ENCODE measurements at places on chromosomes 4 and X.
A peak's percentile ranks its signal among the peaks of the same experiment; 100 is the strongest.

GRCh38 chr4:40953283-40954087, 203.7 kb downstream of the NSUN7 start:
- DNase-seq = no peak

GRCh38 chrX:102840871-102841705, 96.0 kb upstream of the RAB40AL start:
- DNase-seq = no peak

GRCh38 chrX:70496491-70496890, 51.9 kb downstream of the DLG3 start:
- no peak for DNase-seq

DNA sequence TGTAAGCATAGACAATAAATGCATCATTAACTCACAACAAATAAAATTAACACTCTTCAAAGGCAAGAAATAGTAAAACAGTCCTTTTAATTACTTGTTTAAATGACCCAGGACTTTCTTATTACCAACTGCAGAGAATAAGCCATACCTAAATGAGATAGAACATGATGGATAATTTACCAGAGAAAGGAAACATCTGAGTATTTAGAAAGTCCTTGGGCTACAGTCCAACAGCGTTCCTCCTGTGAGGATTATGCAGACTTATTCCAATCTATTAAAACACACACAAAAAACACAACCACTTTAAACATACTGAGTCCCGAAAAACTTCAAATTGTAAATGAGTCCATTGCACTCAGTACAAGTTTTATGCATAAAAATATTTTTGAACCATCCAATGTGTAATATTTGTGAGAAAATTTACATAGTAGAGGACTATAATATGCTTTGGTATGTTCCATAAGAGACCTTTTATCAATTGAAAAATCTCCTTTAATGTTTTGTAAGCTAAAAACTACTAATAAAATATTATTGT, 129.2 kb downstream of the NR3C2 start:
- DNase-seq = peak; percentile 48

DNA sequence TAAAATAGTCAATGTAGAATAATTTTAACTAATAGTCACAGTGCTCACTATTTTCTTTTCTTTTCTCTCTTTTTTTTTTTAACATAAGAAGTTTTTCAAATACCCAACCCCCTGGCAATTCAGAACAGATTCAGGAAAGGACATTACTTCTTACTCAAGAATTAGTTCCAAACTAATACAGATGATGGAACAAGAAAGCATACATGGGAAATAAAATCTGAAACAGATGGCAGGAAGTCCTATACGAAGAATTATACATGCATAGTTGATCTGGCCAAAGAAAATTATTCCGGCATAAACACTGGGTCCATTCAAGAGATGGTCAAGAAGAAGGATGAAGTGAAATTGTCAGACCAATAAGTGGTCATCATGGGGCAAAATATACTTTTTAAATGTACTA, 614.4 kb upstream of the INTU start:
- no peak for DNase-seq

DNA sequence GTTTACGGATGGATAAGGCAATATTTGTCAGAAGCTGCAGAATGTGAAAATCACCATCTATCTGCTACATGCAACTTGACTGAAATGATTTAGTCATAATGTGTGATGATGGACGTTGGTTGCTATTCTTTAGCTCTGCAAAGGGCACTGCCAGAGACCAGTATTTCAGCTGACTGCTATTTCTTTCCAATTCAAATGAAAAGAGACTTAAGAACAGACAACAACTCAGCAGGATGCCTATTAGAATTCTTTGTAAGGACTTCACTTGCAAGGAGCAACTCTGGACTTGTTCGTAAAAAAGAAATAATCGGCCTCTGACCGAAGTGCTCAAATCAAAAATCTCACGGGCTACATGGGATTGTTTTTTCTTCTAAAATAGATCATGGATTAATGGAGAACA, 262.7 kb downstream of the DHX15 start:
- no peak for DNase-seq

- DNase-seq = no peak
These were observed 58.5 kb downstream of the RTL9 start for GRCh38 chrX:110417128-110417527.

DNA sequence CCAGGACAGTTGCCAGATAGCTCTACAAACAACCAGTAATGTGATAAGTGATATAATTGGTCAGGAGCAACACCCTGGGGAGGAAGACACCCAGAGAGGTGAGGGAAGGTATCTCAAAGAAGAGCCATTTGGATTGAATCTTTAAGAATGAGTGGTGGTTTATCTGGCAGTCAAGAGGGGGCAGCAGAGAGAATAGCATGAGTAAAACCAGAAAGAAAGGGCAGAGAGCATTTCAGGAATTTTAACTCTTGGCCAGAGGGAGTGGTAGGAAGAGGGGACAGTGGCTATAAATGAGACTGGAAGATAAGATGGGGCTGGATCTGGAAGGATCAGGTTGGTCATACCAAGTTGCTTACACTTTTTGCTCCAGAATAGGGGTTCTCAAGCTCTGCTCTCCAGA, 5.9 kb upstream of the SEPTIN6 start:
- DNase-seq = no peak

DNA sequence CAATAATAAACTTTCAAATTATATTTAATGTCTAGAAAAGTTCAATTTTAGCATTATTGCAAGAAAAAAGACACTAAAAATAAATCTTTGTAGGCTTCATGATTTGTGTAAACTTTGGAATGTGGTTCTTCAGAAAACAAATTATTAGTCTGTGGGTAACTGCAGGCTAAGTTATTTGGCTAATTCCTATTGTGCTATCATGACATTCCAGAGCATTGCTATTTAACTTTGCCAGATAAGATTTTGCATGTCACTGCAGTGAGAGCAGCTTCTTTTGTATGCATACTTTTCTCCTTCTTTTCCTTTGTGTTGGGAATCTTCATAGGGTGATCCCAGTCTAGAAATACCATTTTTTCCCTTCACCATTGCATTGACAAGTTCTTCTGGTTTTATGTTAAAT, 130.0 kb downstream of the AWAT2 start:
- no peak for DNase-seq

- no peak for DNase-seq
These were observed 98.8 kb upstream of the STX18 start for GRCh38 chr4:4640692-4641091.

- DNase-seq = no peak
These were observed 603.8 kb upstream of the PCDH7 start for GRCh38 chr4:30116401-30116800.

GRCh38 chrX:118736394-118737010, 9.1 kb downstream of the IL13RA1 start:
- DNase-seq = no peak

- no peak for DNase-seq
These were observed 84.2 kb downstream of the CNOT6L start for GRCh38 chr4:77734928-77735327.

GRCh38 chrX:50871922-50872453, 38.5 kb upstream of the BMP15 start:
- DNase-seq = no peak

GRCh38 chr4:141121768-141122454, 11.4 kb downstream of the RNF150 start:
- no peak for DNase-seq

DNA sequence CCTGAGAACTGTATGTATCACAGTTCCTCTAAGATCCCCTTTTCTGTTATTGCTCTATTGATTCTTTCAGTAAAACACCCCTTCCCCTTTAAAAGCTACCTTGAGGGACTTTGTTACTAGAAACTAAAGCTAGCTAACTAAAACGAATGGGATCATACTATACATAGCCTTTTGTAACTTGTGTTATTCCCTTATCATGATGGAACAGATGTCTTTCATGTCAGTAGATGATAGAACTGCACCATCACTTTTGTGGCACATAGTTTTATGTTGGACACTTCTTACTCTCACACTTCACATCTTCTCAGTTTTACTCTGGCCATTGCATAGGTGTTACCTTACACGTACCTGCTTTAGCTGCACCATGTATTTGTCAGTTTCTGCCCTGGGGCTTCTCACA, 46.6 kb upstream of the PGRMC2 start:
- no peak for DNase-seq

DNA sequence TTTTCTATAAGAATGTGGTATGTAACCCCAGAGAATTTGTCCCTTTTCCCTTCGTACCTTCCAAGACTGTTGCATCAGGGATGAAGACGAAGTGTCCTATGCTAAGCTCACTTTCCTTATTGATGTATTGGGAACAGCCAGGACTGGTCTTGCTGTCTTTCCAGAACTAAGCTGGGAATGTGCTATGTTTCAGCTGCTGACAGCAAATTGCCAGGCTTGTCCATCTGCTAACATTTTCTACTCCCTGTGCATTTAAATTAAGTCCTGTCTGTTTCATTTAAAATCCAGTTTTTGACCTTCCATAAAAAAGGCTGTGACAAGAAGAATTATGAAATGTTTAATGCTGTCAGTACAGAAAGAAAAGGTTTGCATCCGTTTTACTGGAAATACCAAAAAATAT, 87.9 kb downstream of the ATP10D start:
- no peak for DNase-seq

DNA sequence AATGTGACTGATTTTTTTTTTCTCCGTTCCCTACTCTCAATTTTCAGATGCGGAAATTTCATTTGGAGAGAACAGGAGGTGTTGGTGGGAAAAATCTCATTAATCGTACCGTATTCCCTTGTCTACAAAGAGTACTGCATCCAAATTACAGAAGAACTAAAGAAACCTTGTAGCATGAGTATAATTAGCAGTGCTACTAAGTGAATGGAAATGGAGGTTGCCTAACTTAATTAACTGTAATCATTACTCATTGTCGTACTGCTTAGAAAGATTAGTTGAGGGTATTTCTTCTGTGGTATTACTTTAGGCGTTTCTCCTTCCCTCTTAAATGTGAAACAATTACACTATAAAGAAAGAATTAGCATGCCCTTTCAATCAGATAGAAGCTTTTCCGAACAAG, 81.7 kb downstream of the DMD start:
- DNase-seq = no peak

DNA sequence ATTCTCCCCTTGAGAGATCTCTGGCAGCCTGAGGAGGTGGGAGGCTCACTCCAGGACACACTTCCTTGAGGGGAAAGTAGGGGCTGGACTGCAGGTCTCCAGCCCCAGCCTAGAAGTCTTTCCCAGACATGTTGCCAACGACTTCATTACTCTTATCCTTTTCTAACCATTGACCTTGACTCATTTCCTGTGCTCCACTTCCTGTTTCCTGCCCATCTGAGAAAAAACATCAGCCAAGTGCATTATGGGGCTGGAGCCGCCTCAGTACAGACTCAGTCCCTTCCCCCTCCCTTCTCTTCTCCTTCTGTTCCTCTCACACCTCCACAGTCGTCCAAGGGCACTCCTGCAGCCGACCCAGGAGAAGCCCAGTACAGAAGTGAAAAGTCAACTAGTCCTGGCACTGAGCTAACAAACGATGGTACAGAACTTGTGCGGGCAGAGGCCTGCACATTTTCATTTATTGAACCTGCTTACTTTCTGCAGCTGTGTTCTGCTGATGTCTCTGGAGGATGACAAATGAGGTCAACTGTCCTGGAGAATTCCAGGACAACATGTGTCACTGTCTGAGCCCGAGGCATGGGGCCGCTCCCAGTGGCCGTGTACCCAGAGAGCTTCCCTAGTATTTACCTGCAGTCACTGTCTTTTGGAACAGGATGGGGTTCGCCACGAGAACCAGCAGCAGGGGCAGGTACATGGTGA, 20.1 kb downstream of the GPR143 start:
- DNase-seq = no peak

DNA sequence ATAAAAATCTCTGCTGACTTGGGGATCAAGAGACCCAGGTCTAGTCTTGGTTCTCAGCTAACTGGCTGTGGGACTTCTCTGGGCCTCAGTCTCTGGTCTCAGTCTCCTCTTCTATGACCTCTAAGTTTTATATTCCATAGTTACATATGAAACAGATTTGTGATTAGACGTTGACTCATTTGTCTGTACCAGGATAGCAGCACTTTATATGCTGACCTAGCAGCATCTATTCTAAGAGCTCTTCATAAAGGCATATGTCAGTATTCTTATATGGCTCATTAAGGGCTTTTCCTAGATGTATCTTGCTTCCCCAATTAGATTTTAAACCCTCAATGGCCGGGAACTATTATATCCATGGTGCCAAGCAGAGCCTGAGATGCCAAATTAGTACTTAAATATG, 12.7 kb downstream of the GRPR start:
- no peak for DNase-seq

DNA sequence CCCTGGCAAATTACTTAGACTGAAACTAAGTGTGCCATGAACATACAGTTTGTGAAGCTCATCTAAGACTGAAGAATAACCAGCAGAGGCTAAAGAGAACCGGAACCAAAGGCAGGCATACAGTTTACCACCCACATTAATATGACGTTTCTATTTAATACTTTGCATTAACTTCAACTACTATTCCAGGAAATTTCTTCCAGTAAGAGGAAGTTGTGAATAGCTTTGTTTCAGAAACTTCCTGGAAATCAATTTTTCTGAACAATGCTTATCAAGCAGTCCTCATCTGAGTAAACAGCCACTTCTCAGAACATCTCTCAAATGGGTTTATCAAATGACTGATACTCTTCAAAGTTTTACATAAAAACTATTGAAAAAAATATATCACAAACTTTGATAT, 252.7 kb downstream of the OPHN1 start:
- no peak for DNase-seq

- DNase-seq = no peak
These were observed 1365.4 kb downstream of the ARAP2 start for GRCh38 chr4:34878961-34879360.

DNA sequence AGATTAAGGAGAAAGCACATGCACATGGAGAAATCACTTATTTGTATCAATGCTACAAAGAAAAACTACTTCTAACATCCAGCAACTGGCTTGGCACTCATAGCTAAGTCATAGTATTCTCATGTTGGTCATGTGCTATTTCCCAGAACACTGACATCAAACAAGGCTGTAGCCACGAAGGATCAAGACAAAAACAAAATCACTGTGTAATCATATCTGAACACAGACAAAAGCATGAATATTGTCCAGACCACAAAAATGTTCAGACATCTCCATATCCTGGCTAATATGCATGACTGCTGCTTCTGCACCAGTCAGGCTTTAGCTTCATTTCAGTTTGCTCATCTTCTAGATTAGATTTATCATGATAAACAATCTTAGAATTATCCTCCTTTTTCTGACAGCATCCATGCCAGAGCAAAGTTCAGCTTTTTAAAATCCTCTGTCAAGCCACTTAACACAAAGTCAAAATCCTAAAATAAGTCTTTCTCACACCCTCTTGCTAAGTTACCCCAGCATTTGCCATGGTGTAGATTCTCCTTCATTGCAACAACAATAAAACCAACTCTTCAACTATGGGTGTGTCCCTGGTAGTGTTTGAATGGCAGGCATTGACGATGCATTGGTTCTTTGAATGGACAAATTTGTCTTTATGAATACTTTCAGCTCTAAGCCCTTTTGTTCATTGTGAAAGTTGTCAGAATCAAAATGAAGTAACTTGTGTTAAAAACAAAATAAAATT, 39.1 kb upstream of the NPFFR2 start:
- no peak for DNase-seq

DNA sequence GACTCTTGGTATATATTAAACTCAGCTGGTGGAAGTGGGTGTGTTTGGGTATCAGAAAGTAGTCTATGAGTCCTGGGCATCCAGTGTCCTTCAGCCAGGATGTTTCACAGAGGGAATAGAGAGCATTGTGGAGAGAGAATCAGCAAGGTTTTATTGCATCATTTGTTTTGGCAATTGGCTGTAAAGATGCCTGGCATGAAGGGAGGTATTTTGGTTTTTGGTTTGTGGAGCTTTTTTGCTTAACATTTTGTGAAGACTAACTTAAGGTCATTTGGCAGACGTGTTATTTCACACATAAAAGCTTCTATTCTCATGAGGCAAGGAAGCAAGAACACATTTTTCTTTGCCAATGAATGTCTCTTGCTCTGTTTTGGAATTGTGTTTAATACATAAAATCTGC, 71.1 kb downstream of the DCLK2 start:
- no peak for DNase-seq
